ENCODE measurements at places on chromosomes 5 and 9.
A peak's percentile ranks its signal among the peaks of the same experiment; 100 is the strongest.

GRCh38 chr9:133235549-133236222 is 26.6 kb upstream of the OBP2B start:
- DNase-seq, result no peak

DNA sequence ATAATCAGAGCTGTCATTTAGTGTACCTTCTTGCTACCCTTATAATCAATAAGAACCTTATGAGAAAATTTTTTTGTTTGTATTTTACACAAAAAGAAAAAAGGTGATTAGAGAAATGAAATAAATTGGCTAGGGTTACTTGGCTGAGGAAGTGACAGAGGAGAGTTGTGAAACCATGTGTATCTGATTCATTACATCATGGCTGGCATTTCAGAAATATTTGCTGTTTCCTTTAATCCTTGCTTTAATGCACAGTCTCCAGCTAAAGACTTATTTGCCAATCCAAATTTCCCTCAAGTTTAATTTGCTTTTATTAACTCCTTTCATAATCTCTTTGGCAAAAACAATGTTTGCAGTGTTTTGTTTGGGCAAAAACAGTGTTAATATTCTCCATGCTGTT is 543.1 kb downstream of the KIF4B start:
- no peak for DNase-seq

DNA sequence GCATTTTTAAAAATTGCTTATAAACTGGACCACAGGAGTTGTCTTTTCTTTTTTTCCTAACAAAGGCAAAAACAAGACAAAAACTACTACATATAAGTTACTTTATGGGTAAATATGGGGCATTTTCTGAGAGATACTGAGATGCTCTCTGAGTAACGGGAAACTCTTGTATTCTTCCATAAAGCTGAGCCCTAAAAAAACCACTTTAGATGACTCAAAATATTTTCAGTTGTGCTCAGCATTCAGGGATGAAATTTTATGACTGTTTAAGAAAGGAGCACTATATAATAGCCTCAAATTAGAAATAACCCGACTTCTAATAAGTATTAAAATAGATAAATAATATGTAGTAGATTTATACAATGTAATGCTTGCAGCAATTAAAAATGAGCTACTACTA is 644.5 kb downstream of the KCTD16 start:
- DNase-seq, result no peak

DNA sequence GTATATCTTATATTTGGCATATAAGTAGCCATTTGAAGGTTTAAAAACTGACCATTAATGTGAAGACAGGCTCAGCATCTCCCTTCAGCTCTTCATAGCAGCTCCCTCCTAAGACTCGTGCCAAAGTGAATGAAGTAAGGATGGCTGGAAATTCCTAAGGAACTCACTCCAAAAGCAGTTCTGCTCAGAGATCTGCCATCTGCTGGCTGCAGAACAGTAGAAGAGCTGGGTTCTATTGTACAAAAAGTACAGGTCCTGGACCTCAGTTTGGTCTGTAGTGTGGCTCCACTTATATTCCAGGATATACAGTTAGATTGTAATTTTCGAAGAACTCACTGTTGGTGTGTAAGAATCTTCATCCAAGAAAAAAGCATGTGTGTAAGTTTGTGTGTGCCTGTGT is 104.9 kb upstream of the RUSC2 start:
- no peak for DNase-seq

DNA sequence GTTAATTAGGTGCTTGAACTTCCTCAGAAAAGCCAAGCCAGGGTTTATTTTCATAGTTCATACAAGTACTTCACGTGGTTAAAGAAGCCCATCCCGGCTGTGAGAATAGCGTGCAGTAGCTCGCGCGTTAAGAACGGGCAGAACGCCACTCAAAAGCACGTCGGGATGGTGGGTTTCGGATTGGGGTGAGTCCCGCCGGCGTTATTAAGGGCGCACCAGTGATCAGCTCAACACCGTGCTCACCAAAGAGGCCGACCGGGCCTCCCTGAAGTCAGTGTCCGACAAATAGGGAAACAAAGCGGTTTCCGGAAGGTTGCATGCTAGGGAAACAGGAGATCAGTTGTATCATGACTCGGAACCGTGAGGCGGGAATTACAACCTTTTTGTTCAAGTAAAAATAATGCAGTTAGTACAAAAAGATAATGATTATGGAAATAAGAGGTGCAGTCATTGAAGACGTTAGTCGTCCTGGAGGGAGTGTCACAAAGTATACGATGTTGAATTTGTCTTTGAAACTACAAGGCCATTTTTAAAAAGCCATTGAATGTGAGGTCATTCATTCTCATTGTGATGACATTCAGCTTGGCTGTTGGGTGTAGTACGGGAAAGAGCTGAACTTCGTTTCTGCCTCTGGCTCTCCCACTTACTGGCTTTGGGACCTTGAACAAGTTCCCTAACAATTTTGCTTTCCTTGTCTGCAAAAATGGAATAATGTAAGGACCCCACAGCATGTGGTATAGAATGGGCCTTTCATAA is 992 bp downstream of the SETD9 start:
- peak; percentile 48 for DNase-seq

DNA sequence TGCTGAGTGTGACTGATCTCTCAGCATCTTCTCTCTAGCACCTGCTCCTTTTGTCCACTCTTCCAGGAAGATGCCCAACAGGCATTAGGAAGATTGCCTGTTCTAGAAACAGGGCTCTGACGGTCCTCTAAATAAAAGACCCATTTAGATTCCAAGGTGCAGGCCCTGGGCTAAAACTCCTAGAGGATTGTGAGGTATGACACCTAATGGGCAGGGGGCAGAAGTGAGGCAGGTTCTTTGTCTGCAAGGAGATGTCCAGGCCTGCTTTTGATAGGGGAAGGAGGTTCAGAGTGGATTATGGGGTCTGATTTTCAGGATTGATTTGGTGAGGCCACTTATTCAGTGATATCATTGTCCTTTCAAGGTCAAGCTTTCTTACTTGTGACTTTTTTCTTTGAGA is 140.8 kb upstream of the TRPC7 start:
- no peak for DNase-seq
